NCI-H1092 treated with DMSO at 0.1 percent for 48 hours (cell line): ENCODE measurements at places on chromosomes 16 and 17.

- DNase-seq: no peak
Measured at GRCh38 chr17:78315355-78316114, 44.3 kb downstream of the SOCS3 start.

DNA sequence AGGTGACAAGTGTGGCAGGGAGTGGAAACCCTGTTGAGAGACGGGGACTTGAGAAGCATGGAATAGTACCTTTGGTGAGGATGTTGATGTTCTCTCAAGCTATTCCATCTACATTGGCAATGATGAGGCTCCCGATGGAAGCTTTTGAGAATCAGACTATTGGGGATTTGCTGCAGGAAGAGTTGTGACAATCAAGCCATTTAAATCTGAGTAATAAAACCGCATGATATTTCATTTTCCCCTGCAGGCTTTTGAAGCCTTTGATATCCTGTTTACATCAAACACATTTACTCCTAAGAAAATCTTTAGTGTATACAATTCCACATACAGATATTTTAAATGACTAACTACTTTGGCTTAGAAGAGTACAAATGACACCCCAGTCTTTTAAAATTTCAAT lies 49.0 kb upstream of the CRYM start:
- no peak for DNase-seq

DNA sequence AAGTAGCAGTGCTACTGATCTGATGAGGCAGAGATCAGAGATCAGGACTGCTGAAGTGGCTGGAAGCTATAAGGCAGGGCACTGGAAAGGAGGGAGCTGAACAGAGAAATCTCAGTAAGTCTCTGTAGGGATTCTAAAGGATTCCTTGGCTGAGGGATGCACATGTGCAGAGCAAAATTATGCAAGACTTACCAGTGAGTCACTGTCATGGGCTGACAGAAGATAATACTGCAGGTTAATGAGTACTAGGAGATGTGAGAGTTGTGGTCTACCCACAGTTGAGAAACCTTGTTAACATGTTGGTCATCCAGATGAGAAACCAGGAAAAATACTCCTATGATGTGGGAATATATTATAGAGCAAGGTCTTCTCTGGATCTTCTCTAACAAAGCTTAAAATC lies 378.1 kb downstream of the HAPSTR1 start:
- DNase-seq: no peak

DNA sequence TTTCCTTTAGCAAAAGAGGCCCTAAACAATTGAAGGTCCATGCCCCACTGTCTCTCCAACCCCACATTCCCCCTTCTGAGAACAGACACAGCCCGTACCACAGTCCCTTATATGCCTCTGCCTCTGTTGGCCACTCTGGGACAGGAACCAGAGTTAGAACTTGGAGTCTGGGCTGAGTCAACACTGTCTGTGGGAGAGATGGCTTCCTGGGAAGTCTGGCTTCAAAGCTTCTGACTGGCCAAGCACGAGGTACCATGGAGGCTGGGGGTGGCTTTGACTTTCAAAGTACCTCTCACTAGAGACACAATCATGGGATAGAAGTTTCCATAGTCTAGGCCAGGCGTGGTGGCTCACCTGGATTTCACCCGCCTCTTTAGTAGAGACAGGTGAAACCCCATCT lies 14.9 kb upstream of the SPOP start:
- DNase-seq: no peak

GRCh38 chr16:28210264-28210663 lies 1.5 kb downstream of the XPO6 start:
- DNase-seq: no peak
